ENCODE measurements at places on chromosomes 6 and 20.

DNA sequence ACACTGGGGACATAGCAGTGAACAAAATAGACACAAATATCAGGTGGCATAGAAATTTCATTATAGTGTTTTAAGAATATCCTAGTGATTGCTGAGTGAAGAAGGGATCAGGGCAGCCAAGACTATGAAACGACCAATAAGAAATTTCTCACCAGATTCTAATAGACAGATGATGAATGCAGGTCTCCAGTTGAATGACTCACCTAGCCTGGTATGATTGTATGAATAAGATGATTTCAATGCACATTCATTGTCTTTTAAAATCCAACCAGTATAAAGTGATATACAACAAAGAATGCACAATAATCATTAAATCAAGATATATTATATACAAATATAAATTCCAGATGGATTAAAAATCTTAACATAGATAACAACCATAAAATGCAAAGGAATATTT is 124.5 kb upstream of the TENT5A start:
- no peak for DNase-seq

- DNase-seq, result peak; percentile 77
Measured at GRCh38 chr20:20690676-20691476, 21.6 kb downstream of the RALGAPA2 start.

GRCh38 chr6:147707524-147707923 is 199.0 kb downstream of the SAMD5 start:
- DNase-seq, result no peak

GRCh38 chr6:95805699-95806098 is 210.1 kb upstream of the FUT9 start:
- no peak for DNase-seq

DNA sequence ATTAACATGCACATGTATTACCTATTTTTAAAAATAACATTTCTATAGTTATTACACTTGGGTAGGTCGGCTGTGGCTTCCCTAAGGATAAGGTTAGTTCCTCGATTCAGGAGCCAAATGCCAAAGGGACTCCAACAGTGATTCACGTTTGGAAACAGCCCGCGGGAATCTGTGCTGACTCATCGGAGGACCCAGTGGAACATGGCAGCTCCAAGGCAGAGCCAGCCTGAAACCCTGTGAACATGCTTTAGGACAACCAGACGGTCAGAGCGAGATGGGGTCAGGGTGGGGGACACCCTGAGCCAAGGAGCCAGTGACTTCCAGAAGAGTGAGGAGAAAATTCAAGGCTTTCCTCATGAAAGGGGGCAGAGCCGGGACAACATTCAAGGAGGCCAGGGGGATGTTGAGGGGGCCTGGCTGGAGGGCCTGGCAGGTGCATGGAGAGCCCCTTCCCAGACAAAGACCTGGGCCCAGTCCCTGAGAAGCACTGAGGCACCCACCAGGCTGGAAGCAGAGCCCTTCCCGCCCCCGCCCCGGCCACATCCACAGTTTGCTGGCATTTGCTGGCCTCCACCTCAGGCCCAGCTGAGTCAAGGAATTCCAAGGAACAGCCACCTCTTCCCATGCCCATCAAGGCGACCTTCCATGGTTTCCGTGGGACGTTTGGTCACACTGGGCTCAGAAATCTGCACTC is 133.2 kb downstream of the SNX5 start:
- no peak for DNase-seq

- DNase-seq, result no peak
Measured at GRCh38 chr6:16352258-16352635, 113.9 kb downstream of the GMPR start.

DNA sequence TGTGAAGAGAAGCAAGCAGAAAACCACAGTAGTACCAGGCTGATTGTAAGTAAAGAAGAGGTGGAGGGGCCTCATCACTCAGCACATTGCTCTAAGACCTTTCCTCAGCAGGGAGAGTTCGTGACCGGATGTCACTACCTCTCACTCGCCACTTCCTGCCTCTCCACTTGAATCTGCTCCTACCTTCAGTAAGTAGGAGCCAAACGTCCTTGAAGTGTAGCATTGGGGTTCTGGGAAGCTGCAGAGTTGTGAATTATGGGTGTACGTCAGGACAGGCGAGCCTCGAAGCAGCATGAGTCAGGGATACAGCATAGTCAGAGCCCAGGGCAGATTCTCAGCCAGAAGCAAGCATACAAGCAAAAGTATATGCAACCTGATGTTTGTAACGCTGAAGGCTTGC is 224.9 kb downstream of the PHACTR1 start:
- peak; percentile 86 for DNase-seq

DNA sequence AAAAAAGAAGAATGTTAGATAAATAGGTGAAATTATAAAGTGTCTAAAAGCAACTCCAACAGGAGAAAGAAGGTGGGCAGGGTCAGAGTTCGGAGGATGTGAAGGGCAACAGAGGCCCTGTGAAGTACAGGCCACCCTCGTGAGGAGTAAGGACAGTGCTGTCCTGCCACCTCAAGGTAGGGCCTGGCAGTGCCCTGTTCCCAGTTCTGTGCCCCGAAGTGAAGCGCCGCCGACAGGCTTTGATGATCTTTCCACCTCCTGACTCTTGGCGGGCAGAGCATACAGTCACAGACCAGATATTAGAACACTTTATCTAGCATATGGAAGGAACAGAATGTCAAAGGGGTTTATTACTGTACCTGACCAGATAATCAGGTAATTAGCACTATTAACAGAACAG is 75.8 kb downstream of the GJA10 start:
- DNase-seq, result no peak

GRCh38 chr6:47165918-47166317 is 123.8 kb upstream of the ADGRF1 start:
- no peak for DNase-seq

DNA sequence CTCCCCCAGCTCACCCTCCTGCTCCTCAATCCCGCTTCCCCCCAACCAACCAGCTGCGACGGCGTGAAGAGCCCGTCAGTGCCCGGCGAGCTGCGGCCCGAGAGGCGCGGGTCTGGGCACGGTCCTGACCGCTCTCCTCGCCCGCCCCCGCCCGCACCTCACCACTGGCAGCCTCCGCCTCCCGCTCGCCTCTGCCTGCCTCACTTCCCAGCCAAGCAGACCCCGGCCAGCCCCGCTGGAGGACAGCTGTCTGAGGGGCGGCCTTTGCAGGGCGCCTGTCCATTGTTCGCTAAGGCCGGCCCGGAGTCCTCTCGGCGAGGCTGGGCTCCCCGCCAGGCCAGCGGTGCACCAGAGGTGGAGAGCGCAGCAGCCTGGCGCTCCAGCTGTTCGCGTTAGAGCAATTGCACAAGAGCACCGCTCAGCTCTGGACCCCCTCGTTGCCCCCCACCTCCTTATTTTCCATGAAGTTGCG is 1.3 kb downstream of the SOBP start:
- DNase-seq, result no peak

DNA sequence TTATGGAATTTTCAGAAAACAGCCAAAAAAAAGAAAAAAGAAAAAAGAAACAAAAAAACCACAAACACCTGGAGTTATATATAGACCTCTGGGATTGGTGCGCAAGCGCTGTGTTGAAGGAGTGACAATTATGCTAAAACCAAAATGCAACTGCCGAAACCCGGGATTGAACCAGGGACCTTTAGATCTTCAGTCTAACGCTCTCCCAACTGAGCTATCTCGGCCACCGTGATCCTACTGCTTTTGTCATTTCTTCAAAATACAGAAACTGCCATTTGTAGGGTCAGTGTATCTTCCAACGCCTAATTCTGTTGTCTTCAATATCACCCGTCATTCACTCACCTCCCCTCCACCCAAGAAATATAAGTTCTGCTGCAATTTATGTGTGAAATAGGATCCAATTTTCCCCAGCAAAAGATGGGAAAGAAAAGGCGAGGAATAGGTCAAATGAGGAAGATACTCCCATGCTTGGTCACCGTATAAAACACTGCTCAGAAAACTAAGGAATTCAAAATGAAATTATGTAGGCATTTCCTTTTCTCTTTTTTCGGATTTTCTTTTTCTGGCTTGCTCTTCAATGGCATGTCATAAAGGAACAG is 116.0 kb downstream of the TRIM27 start:
- DNase-seq, result peak; percentile 33

DNA sequence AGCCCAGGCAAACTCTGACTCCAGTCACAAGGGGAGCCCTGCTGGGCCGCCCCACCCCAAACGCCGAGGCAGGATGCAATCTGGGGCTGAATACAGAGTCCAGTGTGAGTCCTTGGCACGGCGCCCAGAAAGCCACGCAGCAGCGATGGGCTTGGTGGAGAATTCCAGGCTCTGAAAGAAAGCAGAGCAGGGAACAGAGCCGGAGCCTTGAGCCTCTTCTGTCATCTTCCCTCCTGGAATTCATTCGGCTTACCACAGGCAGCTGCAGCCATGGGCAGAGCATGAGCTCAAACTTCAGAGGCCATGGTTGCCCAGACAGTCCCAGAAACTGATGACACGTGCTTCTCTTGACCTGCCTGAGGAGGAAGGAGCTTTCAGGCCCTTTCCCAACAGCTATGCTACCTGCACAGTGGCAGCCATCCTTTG is 441.1 kb upstream of the JARID2 start:
- DNase-seq, result no peak

DNA sequence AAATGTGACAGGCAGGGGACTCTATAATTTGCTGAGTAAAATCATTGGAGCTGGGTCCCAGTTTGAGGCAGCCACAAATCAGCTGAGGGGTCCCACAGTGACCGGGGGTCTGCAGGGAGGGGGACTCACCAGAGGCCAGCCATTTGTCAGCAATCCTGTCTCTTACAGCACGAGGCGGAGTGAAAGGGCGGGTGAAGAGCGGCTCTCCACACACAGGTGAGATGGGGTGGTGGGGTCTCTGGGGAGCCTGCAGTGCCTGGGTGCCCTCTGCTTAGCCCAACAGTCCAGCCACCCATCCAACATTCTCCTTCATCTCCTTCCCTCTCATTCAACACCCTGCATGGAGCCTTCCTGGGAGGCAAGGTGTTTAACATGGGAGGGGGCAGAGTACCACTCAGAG is 728 bp downstream of the TMC2 start:
- no peak for DNase-seq

- no peak for DNase-seq
Measured at GRCh38 chr6:42696526-42697267, 25.7 kb downstream of the PRPH2 start.

GRCh38 chr6:168905451-168906090 is 348.1 kb downstream of the THBS2 start:
- DNase-seq, result peak; percentile 10

GRCh38 chr6:33172688-33173534 is 19.4 kb downstream of the COL11A2 start:
- DNase-seq, result peak; percentile 29

DNA sequence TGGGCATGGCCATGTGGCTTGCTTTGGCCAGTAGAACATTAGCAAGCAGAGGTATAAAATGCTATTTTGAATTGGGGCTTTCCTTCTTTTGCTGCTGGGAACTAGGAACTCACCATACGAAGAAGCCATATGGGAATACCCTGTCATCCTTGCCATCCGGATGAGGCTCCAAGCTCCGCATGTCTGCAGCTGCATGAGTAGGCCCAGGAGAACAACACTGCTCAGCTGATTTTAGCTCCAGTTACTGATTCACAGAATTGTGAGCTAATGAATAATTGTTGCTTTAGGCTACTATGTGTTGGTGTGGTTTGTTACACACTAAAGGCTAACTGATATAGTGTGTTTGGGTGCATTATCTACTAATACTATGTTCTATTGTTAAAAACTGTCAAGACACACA is 2.7 kb upstream of the PLCB4 start:
- no peak for DNase-seq

DNA sequence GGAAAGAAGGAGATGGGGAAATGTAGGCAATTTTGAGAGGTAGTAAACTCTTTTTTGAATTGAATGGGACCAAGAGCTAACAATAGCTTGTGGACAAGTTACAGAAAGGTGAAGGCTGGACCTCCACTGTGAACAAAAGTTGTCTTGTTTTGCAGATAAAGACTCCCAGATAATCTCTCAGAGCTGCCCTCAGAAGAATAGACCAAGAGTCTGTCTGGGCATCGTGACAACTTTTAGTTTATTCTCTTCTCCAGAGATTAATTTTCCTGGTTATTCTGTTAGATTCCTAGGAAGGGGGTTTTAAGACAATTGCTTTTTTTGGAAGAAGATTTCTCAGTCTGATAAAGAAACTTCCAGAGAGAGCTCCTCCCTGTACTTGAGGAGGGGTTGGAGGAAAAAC is 161.9 kb downstream of the COL19A1 start:
- no peak for DNase-seq

- DNase-seq, result no peak
Measured at GRCh38 chr20:19633985-19634384, 124.1 kb upstream of the RIN2 start.

GRCh38 chr6:152070556-152070955 is 263.1 kb downstream of the ESR1 start:
- DNase-seq, result no peak

DNA sequence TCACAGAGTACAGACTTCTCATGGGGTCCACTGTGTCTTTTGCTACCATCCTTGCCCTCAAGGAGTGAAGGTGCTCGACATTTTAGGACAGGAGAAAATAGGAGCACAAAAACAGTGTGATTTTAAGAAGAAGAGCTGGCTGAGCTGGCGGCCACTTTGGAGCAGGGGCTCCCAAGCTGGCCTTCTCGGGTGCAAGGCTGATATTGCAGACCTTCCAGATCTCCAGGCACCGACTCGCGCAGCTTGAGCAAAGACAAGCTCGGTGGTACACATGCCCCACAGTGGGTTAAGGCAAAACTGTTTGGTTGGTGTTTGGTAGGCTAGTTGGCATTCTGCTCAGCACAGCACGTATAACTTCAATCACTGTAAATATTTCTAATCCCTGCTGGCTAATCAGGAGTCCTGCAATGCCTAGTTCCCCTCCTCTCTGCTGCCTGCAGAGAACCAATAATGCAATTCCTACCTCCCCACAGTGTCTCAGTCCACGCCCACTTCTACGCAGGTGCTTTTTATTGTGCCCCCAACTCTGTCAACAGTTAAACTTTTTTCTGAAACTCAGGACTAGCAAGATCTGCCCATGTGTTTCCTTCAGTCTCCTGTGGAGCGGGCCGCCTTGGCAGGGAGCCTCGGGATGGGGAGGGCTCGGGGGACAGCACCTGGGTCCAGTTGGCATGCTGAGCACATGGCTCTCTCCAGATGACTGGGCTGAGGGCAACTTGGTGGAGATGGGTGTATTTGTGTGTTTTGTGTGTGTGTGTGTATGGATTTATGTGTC is 12.7 kb upstream of the SMOC2 start:
- DNase-seq, result no peak

DNA sequence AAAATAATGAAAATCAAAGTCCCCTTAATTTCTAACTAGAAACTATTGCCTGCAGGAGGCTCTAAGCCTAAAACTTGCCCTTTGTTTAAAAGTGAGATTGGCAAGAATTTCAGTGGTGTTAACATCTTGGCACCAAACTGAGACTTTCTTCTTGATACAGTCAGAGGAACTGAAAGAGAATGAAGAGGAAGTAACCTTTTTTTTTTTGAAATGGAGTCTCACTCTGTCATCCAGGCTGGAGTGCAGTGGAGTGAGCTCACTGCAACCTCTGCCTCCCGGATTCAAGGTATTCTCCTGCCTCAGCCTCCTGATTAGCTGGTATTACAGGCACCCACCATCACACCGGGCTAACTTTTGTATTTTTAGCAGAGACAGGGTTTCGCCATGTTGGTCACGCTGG is 3.6 kb downstream of the DOP1A start:
- DNase-seq, result peak; percentile 69

GRCh38 chr20:9514461-9515213 is at the start of gene LAMP5:
TSS of gene LAMP5 (plus strand) at chr20:9514590. CDS start at chr20:9514853, 263 bp downstream.
- DNase-seq, result peak; percentile 79

All from common myeloid progenitor, CD34-positive (primary cell).